ENCODE measurements at places on chromosomes 11 and 22.
A peak's percentile ranks its signal among the peaks of the same experiment; 100 is the strongest.

GRCh38 chr11:72305077-72305476 lies 61.1 kb upstream of the PHOX2A start:
- no peak for DNase-seq

DNA sequence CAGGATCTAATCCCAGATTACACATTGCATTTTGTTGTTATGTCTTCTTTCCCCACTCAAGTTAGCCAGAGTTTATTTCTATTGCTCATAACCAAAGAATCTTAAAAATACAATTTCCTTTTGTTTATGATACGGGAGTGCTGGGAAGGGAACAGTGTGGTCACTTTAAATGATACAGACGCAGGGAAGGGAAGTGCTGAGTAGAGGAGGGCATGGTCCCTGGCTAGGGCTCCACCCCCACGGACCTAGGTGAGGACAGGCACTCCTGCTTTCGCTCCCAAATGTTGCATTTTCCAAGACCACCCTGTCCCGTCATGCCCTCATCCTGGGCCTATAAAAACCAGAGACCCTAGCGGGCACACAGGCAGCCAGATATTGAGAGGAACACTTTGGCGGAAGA lies 30.6 kb upstream of the NARS2 start:
- DNase-seq, result no peak

DNA sequence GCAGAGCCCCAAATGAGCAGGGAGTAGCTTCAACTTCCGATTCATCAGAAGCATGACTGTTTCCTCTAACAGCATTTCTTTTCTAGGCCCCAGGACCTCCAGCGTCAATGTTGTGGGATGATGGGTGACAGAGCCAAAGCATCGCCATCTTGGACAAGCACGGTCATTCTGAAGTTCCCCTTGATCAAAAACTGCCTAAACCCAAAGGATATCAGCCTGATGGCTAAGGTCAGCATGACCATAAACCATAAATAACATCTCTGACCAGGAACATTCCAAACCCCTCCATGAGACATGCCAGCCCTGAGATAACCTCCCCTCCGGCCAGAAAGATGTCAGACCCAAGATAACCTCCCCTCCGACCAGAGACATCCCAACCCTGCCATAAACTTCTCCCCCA lies 28.8 kb upstream of the TREH start:
- no peak for DNase-seq

- DNase-seq, result no peak
These were observed 62.7 kb upstream of the ARHGAP42 start for GRCh38 chr11:100624346-100624745.

DNA sequence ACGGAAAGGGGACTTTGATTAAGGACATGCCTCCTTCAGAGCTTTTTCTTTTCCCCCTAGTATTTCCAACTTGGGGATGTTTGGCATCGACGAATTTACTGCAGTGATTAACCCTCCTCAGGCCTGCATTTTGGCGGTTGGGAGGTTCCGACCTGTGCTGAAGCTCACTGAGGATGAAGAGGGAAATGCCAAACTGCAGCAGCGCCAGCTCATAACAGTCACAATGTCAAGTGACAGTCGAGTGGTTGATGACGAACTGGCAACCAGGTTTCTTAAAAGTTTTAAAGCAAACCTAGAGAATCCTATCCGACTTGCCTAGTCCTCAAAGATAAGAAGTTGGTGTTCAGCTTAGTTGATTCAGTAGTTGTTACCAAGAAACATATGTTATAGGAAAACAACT lies 78.4 kb downstream of the PDHX start:
- no peak for DNase-seq

DNA sequence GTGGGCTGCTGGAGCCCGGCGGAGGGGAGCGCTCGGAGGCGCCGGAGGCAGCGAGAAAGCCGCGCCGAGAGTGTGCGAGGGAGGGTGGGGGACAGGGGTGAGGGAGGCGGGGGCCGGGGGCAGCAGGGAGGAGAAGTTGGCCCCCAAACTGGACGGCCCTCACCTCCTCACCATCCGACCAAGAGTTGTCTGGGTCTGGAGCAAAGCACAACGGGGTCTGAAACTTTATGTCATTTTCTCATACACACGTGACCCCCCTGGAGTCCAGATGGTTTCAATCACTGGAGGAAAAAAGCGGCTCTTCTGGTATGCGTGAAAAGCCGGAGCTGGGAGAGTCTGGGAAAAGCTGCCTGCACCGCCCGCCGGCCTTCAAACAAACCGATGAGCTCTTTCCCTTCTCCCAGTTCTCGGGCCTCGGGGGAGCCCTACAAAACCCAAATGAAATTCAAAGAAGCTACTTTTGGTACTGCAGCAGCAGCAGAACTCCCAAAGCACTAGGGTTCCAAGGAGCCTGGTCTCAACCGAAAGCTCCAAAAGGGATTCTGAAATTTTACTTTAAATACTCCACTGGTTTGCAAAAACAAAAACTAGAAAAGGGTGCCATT lies 39.7 kb upstream of the AKIP1 start:
- DNase-seq, result no peak

DNA sequence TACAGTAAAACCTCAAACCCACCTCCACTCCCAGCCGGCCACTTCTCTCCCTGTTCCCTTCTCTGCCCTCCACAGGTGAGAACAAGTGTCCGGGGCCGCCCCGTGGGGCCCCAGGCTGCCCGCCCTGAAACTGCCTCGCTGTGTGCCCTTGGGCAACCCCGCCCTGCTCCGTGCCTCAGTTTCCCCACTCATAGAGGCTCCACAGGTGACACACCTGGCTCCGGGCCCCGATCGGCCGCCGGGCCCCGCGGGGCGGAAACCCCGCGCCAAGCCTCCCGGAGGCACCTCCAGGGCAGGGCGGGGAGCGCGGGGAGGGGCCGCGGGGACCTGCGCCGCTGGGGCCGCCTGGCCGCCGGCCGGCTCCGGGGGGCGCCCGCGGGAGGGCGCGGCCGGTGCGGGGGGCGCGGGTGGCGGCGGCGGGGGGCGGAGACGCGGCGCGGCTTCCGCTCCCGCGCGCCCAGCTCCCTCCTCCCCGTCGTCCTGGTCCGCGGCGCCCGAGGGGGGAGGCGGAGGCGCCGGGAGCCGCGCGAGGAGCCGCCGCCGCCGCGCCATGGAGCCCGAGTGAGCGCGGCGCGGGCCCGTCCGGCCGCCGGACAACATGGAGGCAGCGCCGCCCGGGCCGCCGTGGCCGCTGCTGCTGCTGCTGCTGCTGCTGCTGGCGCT lies at the start of gene LRP5:
TSS of gene LRP5 (plus strand) at position 475 of the 663 bp plus-strand sequence. CDS start at position 599, 124 bp downstream.
- peak; percentile 23 for DNase-seq

DNA sequence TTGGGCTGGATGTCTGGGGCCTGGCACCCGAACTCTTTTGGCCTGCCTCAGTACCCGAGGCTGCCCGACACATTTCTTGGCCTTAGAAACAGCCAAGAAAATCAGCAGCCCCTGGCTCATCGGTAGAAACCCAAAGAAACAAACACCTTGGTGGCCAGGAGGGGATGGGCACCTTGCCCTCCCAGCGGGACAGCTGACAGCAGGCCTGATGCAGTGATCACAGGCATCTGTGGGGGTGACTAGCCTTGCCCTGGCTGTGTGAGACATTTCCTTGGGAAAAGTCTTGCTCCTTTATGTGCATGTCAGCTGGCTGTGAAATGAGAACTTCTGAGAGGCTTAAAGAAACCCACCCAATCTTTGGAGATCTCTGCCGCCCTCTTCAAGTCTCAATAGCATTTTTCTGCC lies 60.9 kb downstream of the SMIM38 start:
- no peak for DNase-seq

DNA sequence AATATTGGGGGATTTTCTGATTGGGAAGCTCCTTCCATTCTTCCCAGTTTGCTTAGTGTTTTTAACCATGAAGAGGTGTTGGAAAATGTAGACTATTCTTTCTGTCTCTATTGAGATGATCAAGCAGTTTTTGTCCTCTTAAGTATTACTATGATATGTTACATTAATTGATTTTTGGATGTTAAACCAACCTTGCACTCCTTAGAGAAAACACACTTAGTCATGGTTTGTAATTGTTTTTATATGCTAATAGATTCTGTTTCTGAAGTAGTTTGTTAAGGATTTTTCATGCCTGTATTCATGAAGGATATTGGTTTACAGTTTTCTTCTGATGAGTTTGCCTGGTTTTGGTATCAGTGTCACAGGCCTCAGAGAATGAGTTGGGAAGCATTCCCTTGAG lies 2.0 kb upstream of the NLRP6 start:
- no peak for DNase-seq

- no peak for DNase-seq
These were observed 41.8 kb upstream of the SPON1 start for GRCh38 chr11:13920756-13921155.

DNA sequence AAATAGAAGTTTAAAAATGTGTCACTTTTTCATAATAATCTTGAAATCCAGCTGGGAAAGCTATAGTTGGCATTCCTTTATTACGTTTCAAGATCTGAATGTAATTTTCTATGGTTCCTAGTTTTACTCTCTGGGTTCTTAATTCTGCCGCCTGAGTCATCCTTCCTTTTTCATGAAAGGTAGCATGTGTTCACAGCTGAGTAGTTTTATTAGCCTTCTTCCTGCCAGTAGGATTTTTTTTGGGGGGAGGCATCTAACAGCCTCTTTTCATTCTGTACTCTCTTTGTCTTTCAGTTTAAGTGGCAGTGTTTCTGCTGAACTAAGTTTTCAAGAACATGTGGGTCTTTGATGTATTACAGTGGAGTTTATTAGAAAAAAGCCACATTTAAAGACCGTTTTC lies 36.5 kb downstream of the OR2AG2 start:
- DNase-seq, result no peak

- no peak for DNase-seq
These were observed 96.9 kb downstream of the CCDC34 start for GRCh38 chr11:27266125-27266524.

- DNase-seq, result no peak
These were observed 497 bp upstream of the SSRP1 start for GRCh38 chr11:57336111-57336666.

GRCh38 chr11:104876861-104877431 lies 21.3 kb downstream of the CASP12 start:
- no peak for DNase-seq

- no peak for DNase-seq
These were observed 97.5 kb upstream of the PRR5 start for GRCh38 chr22:44604455-44604854.

GRCh38 chr11:45432910-45433309 lies 146.8 kb upstream of the SYT13 start:
- DNase-seq, result no peak

DNA sequence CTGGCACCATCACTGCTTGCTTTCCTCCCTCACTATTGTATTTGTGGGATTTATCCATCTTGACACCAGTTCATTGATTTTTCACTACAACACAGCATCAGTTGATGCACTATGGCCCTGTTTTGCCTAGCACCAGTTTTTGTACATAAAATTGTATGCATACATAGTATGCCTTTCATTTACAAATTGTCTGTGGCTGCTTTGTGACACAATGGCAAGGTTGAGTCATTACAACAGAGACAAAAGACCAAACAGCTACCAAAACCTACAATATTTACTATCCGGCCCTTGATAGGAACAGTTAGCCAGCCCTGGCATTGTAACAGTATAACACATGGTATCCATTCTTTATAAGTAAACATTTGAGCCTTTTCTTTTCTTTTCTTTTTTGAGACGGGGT lies 150.3 kb downstream of the LDLRAD3 start:
- DNase-seq, result no peak

DNA sequence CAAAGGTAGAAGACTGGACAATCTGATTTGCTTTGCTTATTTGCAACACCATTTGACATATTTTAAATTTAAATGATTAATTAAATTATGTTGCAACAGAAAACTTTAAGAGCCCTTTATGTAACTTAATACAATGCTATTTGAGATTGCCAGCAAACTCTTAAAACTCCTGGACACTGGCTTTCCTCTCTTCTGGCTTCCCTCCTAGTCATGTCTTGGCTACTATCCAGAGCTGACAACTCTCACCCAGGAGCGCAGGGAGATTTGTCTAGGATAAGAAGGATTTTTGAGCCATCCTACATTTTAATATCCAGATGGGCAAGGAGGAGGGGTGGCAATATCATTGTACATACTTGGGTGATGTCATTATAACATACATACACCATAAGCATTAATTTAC lies 134.3 kb downstream of the ELP4 start:
- DNase-seq, result no peak

GRCh38 chr11:120212259-120212878 lies 1.5 kb downstream of the OAF start:
- DNase-seq, result no peak

DNA sequence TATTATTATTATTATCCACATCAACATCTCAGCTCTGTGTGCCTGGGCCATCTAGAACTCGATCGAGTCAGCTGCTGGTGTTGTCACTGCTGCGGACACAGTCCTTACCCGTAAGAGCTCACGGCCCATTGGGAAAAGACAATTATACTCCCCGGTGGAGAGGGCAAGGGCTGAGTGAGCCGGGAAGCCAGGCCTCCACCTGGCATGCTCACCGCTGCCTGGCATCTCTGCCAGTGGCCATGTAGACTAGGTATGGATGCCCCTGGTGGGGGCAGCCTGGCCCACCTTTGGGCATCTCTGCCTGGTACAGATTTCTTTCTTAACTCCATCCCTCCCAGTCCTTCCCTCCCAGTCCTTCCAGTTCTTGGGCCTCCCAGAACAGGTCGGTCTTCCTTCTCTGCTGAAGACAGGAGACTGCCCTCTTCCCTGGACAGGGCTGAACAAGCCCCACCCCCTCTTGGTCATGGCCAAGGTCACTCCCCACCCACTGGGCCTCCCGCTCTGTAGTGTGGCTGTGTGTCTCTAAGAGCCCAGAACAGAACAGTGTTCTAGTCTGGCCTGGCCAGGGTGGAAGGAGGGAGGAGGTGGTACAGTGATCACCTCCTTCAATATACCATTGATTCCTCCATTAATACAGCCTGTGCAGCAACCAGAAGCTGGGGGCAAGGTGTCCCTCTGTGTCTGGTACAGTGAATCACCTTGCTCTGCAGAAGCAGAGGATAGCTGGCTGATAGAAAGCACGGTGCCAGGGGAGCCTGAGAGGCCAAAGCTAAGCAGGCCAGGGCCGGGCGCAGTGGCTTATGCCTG lies 57.7 kb downstream of the FLRT1 start:
- DNase-seq, result no peak
